ENCODE measurements at places on chromosomes 5 and 9.

GRCh38 chr5:132671000-132671399 is 2.8 kb upstream of the IL4 start:
- no peak for DNase-seq

- DNase-seq, result peak; percentile 38
These were observed 46.1 kb downstream of the ENC1 start for GRCh38 chr5:74594137-74595040.

GRCh38 chr5:109612278-109612905 is 77.3 kb upstream of the MAN2A1 start:
- DNase-seq, result no peak

GRCh38 chr5:34737731-34738130 is 81.6 kb downstream of the RAI14 start:
- DNase-seq, result no peak

DNA sequence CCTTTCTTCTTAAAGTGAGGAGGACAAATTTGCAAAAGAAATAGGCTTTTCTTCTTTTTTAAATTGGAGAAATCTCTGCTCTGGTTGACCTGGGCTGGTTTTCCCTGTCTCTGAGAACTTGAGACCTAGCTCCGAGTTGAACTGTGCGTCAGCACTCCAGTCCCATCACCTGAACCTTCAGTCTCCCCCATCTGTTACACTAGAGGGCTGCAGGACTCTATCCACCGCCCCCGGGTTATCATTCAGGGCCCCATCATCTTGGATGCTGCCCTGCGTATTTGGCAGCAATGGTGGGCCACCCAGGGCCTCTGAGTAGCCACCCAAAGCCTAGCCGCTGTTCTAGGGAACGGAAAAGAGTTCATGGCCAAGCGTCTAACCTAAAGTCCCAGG is 2.5 kb downstream of the FOXE1 start:
- no peak for DNase-seq

DNA sequence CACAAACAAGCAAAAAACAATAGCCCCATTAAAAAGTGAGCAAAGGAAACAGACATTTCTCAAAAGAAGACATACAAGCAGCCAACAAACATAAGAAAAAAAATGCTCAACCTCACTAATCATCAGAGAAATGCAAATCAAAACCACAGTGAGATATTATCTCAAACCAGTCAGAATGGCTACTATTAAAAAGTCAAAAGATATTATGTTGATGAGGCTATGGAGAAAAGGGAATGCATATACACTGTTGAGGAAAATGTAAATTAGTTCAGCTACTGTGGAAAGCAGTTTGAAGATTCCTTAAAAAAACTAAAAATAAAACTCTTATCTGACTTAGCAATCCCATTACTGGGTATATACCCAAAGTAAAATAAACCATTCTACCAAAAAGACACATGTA is 28.7 kb upstream of the BARX1 start:
- DNase-seq, result no peak

GRCh38 chr5:150781706-150782614 is 3.4 kb downstream of the SMIM3 start:
- peak; percentile 99 for DNase-seq

- DNase-seq, result no peak
These were observed 73.7 kb downstream of the SPATA31C2 start for GRCh38 chr9:88064554-88064953.

GRCh38 chr5:153496835-153497234 is 6.4 kb downstream of the GRIA1 start:
- peak; percentile 55 for DNase-seq

DNA sequence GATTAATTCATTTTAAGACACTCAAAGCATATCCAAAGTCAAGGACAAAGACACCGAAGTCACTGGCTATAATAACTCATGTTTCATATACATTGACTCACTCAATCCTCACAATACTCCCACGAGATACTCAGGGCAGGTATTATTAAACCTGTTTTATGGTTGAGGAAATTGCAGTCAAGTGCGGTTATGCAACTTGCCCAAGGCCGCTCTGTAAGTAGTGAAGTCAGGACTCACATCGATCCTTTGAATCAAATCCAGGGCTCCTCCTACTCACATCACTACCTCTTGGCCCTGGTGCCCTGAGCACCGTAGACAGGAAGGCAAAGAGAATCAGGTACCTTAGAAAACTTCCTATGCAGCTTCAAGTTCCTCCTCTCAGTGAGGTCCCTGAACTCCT is 87.8 kb upstream of the APC start:
- no peak for DNase-seq

- DNase-seq, result peak; percentile 93
These were observed 46.5 kb downstream of the SH3PXD2B start for GRCh38 chr5:172407822-172408221.

DNA sequence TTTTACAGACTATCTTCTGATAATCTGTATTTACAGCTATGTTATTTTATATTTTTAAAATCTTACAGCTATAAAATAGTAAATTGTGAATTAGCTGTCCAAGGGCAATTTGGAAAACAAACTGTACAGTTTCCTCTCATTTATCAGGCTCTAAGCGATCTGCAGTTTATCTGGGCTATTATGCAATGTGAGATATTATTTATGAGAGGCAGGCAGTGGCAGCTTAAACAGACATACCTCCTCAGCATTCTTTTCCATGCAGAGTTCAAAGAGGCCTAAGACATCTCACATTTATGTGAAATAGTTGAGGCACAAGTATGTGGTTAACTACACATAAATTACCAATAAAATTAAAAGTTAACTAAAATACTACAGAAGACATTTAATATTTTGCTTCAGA is 10.2 kb downstream of the NIPSNAP3B start:
- no peak for DNase-seq

DNA sequence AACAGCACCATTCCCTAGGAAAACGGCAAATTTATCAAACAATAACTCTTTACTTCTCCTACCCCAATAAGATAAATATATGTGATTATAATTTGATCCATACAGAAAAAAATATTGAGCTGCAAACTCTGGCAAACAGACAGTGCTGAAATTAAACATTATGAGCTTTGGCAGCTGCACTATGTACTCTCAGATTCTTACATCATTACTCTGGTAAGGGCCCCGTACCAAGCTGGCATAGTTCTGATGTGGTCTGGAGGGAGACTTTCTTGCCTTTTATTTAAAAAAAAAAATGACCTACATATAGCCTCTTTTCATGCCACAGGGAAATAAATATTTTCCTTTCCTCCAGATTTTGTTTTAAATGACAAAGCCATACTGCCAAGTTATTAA is 95.0 kb downstream of the NR6A1 start:
- no peak for DNase-seq

DNA sequence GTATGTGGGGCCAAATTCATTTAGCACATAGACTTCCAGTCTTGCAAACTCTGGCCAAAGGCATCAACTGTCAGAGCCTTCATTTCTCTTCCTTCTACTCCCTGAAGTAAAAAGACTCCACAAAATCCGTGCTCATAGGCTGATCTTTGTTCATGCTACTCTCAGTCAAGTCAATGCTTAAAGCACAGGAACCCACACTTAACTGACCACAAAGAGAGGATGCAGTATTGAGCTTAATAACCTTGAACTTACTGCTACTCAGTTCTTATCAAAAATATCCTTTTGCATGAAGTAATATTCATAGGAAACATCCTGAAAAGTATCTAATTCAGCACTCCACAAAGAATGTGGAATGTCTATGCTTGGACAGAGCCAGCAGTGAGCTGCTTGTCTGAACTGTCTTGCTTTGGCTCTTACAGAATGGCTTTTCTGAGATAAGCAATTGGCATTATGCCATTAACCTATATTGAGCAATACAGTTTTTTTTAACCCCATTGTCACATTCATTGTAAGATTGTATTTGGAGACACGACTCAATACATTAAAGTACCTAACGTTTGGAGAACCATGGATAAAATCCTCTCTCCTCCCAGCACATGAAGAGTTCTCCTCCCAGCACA is 21.7 kb downstream of the LPAR1 start:
- no peak for DNase-seq

DNA sequence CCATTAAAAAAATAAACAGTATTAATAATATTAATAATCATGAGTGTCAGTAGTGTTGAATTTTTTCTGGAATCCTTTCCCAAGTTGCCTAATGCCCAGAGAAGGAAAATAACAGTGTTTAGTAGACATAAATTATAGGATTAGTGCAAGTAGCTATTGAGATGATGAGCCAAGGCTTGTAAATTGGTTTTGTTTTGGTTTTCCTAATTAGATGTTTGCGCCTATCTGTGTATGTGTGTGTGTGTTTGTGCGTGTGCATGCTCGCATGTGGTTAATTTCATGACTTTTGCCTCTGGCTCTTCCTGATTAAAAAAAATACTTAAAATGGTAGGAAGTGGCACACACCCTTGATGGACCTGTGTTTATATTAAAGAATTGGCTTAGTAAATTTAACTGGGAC is 55.4 kb downstream of the FXN start:
- DNase-seq, result peak; percentile 6

DNA sequence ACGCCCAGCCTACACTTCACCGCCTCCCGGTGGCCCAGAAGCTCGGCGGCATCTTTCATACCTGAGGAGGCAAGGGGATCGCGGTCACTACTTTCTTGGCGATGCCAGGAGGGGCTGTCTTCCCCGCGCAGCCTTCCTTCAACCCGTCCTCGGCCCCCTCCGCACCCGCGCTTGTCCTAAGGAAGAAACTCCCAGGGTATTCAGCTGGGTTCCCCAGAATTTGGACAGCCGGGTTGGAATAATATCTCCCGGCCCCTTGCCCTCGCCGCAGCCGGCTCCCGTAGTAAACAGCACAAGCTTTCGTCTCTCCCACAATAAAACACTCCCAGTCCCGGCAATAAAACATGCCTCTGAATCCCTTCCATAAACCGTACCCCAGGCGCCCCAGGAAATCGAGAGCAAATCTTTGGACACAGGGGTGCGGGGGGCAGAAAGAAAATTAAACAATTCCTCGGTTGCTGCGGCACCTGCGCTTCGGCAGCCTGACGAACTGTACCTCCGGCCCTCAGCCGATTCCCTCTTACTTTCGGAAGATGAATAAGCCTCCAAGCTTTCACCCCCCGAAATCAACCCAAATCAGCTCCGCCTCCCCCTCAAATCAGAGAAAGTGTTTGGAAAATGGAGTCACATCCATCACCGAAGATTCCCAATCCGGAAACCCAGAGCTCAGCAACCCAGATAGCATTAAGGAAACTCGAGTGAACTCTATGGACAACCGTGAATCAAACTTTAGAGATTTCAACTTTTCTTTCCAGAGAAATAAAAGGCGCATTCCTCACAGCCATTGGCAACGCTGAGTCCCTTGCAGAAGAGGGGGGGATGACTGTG is 1.1 kb downstream of the OTP start:
- peak; percentile 19 for DNase-seq

- peak; percentile 73 for DNase-seq
These were observed 10.9 kb upstream of the LAMC3 start for GRCh38 chr9:130997925-130998596.

GRCh38 chr9:32351845-32352244 is 32.6 kb upstream of the ACO1 start:
- DNase-seq, result peak; percentile 25

GRCh38 chr9:129416821-129417539 is 203.9 kb downstream of the C9orf50 start:
- DNase-seq, result peak; percentile 47

- DNase-seq, result no peak
These were observed 167.6 kb upstream of the SMIM23 start for GRCh38 chr5:171617817-171618591.

DNA sequence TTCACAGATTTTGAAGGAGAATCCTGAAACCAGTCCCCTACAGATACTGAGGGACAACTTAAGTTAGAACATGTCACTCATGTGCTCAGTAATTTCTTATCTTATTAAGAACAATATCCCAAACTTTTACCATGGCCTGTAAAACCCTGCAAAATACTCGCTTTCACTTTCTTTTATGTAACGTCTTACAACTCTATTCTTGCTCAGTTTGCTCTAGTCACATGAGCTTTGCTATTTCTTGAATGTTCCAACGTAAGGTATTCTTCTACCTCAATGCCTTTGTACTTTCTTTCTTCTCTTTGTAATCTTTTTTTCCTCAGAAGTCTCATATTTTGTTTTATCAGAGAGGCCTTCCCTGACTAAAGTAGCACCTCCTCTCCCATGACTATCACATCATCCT is 14.1 kb downstream of the TMEM38B start:
- no peak for DNase-seq

- DNase-seq, result peak; percentile 28
These were observed 62.4 kb downstream of the MARCHF3 start for GRCh38 chr5:126967808-126968466.

- no peak for DNase-seq
These were observed 9.2 kb upstream of the ESM1 start for GRCh38 chr5:54994628-54995027.

- DNase-seq, result no peak
These were observed 30.5 kb downstream of the XRCC4 start for GRCh38 chr5:83107692-83108420.

- DNase-seq, result no peak
These were observed 548 bp downstream of the TERT start for GRCh38 chr5:1294206-1294834.

DNA sequence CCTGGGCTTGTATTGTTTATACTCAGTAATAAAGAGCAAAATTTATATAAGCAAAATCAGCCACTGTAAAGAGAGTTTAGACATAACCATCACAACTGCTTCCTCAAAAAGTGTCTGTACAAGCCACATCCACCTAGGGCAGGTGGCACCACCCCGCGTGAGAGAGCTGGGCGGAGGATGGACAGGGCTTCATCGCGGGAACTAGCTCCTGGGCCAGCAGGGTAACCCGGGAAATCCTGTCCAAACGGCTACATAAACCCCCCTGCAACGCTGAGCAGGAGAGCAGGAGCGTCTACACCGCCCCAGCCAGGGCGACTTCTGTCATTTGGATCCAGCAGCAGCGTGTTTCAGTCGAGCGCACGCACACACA is 1.3 kb downstream of the SLC6A3 start:
- DNase-seq, result no peak

- no peak for DNase-seq
These were observed 124.4 kb upstream of the COL5A1 start for GRCh38 chr9:134517069-134517680.

DNA sequence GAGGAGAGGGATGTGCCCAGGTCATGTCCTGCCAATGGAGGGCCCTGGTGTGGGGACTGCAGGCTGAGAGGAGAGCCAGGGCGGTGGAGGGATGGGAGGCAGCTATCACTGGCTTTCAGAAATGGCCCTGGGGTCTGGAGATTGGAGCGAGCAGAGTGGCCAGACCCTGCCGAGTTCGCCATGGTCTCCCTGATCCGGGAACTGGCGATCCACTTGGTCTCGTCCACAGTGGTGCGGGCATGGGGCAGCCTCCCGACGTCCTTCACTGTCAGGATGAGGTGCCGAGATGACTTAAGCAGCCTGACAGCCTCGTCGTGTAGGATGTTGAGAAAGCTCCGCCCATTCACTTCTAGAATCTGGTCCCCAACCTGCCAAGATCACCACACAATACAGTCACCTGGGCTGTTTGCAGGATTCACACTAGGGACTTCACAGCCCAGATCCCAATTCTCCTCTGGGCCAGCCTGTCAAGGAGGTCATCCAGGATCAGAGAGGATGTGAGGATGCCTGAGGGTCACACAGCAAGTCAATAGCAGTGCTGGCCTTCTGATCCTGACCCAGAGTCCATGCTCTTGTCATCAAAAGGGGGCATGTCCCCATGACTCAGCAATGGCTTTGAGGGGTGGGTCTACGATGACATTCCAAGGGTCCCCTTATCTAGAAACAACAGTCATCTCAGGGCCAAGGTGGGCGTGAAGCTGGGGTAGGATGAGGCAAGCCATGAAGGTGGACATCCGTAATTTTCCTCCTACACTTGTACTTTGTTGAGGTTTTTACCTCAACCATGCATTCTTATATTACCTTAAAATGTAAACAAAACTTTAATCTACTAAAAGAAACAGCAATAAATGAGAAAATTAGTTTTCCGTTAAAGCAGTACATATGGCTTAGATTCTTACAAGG is 38.5 kb upstream of the AKNA start:
- no peak for DNase-seq

- DNase-seq, result no peak
These were observed 291.8 kb downstream of the CDH10 start for GRCh38 chr5:24353016-24353415.

Data from M059J (cell line).